ENCODE measurements at places on chromosomes 5 and 9.

DNA sequence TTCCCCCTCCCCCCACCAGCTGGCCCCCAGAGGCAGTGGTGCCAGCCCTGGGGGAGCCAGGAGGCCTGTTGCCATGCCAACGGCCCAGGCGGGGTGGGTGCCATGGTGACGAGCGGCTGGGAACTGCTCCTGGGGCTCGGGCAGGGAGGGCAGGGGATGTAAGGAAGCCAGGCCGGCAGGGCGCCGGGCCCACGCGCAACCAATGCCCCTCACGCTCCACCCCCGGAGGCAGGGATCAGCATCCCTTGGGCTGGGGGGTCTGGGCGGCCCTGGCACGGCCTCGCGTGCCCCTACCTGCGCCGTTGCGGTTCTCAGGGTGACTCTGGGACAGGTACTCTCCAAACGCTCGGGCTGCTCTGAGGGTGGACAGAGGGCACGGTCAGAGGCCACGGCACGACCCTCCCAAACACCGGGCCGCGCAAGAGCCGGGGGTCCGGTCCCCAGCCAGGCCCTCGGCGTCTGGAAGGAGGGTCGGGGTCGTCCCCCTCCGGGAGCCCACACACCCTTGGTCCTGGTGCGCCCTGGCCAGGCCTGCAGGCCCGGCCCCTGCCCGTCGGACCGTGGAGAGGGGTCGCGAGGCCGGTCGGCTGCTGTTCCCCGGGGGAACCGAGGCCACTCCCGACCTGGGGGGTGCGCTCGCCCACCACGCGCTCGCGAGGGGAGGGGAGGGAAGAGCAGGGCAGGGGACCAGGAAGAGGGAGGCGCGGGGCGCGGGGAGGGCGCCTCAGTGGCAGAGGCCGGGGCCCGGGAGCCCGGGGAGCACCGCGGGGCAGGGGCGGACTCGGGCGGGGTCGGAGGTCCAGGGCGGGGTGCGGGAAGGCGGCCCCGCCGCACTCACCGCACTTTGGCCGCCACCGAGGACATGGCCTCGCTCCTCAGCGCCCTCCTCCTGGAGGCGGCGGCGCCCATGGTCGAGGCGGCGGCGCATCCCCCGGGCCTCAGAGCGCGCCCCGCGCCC, 661 bp downstream of the NSMF start:
- no peak for DNase-seq

GRCh38 chr5:180010636-180011035, 60.9 kb downstream of the RNF130 start:
- no peak for DNase-seq

DNA sequence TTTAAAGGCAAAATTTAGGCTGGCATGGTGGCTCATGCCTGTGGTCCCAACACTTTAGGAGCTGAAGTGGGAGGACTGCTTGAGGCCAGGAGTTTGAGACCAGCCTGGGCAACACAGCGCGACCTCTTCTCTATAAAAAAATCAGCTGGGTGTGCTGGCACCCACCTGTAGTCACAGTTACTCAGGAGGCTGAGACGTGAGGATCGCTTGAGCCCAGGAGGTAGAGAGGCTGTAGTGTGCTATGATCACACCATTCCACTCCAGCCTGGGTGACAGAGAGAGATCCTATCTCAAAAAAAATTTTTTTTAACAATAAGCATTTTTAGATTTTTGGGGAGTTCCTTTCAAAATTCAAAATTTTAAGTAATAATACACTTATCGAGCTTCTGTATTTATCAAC, 63.3 kb downstream of the SPATA31C2 start:
- DNase-seq = no peak

DNA sequence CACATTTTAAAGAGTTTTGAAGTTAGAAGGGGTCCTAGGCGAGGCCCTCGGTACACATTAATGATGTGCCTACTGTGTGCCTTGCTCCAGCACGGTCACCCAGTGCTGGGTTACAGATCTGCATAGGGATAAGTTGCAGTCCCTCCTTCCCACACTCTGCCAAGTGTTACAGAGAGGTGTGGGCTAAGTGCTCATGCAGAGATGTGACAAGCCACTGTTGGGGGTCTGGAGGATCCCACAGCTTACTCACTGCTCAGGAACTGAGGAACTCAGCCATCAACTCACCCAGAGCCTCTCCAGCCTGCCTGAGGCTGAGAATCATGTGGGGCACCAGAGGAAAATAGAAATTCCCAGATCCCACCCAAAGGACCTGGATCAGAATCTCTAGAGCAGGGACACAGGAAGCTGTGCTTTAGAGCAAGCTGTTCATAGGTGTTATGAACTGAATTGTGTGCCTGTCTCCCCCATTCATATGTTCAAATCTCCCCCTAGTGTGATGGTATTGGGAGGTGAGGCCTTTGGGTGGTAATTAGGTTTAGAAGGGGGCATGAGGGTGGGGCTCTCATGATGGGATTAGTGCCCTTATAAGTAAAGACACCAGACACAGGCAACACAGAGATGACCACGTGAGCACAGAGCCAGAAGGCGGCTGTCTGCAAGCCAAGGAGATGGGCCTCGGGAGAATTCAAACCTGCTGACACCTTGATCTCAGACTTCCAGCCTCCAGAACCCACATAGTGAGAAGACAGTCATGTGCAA, 164.1 kb downstream of the HSD17B3 start:
- no peak for DNase-seq

- no peak for DNase-seq
Observed at GRCh38 chr9:95031711-95032461, 285.6 kb downstream of the FANCC start.

DNA sequence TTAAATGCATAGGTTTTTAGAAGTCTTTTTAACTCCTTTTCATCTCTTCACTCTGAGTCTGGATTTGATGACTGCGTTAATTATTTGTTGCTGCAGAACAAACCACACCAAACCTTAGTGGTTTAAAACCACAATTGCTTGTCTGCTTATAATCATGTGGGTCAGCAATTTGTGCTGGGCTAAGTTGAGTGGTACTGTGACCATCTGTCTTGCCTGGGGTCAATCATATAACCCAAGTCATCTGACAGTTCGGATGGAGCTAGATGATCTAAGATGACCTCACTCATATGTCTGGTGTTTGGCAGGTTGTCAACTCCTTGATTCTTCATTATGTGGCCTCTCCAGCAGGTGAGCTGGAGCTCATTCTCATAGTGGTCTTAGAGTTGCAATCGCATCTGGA, 219.1 kb upstream of the ELAVL2 start:
- no peak for DNase-seq

- no peak for DNase-seq
Observed at GRCh38 chr9:127953768-127954505, 16.3 kb upstream of the DPM2 start.

GRCh38 chr5:107340631-107341030, 330.1 kb downstream of the EFNA5 start:
- DNase-seq = no peak

DNA sequence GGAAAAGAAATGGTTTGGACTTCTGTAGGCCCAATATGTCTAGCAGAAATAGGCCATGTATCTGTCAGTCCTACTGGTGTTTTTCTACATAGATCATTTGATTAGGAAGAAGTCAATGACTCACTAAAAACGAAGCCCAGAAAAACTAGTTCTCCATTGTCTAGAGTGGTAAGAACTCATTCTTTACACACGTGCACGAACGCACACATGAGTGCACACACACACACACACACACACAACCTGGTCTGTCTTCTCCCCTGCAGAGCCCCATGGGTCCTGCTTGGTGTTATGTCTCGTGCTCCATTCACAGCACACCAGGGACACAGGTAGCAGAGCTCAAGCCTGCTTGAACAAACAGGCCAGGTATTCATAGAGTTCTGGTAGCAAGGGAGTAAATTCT, 14.9 kb upstream of the FCN1 start:
- DNase-seq = no peak

- DNase-seq = no peak
Observed at GRCh38 chr9:316382-316965, 101.8 kb downstream of the DOCK8 start.

DNA sequence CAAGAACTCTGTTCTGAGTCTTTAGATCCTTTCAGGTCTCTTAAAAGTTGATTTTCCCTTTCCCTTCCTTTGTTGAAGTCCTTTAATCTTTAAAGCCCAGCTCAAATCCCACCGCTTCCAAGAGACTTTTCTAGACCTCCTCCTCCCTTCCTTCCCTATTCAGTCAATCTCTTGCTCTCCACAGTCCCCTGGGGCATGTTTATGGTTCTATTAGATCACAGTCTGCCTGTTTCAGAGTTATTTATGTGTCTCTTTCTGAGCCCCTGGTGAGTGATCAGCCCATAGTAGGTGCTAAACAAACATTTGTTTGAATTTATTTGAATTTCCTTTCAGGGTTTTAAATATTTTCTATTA, 7.2 kb upstream of the ARSI start:
- DNase-seq = no peak

GRCh38 chr9:95090023-95090791, 227.3 kb downstream of the FANCC start:
- no peak for DNase-seq

DNA sequence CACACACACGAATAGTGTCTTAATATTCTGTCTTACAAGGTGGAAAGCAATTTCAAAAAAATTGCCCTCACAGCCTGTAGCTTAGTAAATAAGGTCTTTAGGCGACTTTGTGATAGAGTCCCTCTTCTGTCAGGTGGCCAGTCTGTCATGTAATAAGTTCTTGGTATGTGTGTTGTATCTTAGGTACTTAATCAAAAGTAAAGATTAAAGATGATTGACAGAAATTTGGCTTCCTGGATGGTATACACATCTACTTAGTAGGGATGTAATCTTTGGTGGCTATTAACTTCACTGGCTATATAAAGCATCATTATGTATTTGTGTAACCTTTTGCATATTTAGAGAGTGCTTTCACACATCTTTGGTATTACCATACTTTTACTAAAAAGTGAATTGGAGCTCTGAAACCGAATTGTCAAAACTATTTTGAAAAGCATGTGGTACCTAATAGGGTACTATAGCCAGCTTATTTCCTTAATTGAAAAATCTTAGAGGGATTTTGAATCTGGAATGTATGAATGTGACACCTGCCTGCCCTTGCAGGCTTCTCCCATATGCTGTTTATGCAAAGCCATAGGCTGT, 3.4 kb downstream of the G3BP1 start:
- DNase-seq = no peak

- no peak for DNase-seq
Observed at GRCh38 chr5:10844016-10844415, 83.0 kb upstream of the DAP start.

DNA sequence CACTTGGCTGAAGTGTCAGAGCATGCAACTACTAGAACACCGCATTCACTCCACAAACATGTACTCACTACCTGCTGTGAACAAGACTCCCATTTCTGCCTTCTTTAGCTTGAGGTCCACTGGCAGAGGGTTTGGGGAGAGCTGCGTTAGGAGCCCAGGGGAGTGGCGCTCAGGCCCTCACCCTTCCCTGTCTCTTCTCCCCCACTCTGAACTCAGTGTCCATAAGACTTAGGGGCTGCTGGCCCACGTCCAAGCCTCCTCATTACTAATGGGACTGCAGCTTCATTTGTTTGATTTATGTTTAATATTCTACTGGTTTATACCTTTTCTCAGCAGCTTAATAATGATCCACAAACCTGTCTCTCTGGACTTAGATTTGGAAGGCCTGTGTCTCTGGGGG, 70.9 kb downstream of the HSPA4 start:
- DNase-seq = no peak

GRCh38 chr9:136185596-136186366, 19.1 kb downstream of the LHX3 start:
- no peak for DNase-seq

GRCh38 chr9:136958898-136959850, 7.1 kb downstream of the LCN12 start:
- no peak for DNase-seq

DNA sequence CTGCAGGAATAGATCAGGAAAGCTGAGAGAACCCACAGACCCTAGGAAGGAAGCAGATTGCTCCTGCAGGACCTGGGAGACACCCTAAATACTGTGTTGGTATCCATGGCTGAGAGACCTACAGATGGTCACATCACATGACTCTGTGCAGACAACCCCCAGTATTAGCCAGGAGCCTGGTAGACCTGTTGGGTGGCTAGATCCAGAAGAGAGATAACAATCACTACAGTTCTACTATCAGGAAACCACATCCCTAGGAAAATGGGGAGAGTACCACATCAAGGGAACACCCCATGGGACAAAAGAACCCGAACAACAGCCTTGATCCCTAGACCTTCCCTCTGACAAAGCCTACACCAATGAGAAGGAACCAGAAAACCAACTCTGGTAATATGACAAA, 24.2 kb upstream of the MELK start:
- no peak for DNase-seq

GRCh38 chr5:50576686-50577256, 89.7 kb upstream of the PARP8 start:
- no peak for DNase-seq

- no peak for DNase-seq
Observed at GRCh38 chr9:71349218-71349617, 227.8 kb upstream of the TRPM3 start.

DNA sequence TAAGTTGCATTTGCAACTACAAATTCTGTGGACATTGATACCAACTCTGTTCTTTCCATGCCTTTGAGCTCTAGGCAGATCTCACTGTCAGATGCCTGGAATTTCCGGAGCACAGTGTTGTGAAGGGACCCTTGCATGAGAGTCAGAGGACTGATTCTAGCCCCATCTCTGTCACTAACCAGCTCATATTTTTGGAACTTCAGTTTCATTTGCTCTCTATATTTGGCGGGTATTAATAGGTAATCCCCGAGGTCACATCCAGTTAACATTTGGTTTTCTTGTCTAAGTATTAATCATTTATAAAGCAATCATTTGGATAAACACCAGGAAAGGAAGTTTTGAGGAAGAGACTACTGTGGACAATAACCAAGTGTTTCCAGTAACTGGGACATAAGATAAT, 115.7 kb downstream of the MAN2A1 start:
- no peak for DNase-seq

- no peak for DNase-seq
Observed at GRCh38 chr5:167205881-167206280, 1085.6 kb upstream of the WWC1 start.

GRCh38 chr9:5846501-5846921, 13.6 kb upstream of the ERMP1 start:
- no peak for DNase-seq

Measured in stimulated activated CD4-positive, alpha-beta T cell treated with anti-CD3 and anti-CD28 coated beads, Interleukin-12 subunit alpha, Interleukin-12 subunit beta, amount 100 ng/mL, for 24 hours (primary cell).